Activated T-helper 2 cell treated with anti-CD3 and anti-CD28 coated beads, Interferon-gamma antibody, Interleukin-2, Interleukin-4, amounts not matched to agents 10 μg/mL and 5 μg/mL and 100 μg/mL, durations not matched to agents 14 hours and 24 hours and 36 hours (primary cell): ENCODE measurements at places on chromosomes 11 and 22. TPM values are rescaled to one million over a fixed set of nuclear protein-coding genes. Genes with fewer than 3 reads are reported as not detected.

GSTP1 gene
- 339 and 344 TPM in 2 replicates for total RNA-seq

TRIM51G gene
- total RNA-seq = not detected in 2 replicates

PRMT3 gene
- 38.3 and 39.2 TPM in 2 replicates for total RNA-seq

NAALAD2 gene
- not detected in 2 replicates for total RNA-seq

ISX gene
- not detected in 2 replicates for total RNA-seq

SLC36A4 gene
- 18.9 and 19.8 TPM in 2 replicates for total RNA-seq

HEPN1 gene
- not detected in 2 replicates for total RNA-seq

SHANK3 gene
- total RNA-seq = 0.16 and 0.25 TPM in 2 replicates

LRRC55 gene
- total RNA-seq = not detected in 2 replicates
